ENCODE measurements at places on chromosomes 12 and 14.

- DNase-seq = no peak
These were observed 1.3 kb upstream of the CACNA2D4 start for GRCh38 chr12:1919763-1920162.

DNA sequence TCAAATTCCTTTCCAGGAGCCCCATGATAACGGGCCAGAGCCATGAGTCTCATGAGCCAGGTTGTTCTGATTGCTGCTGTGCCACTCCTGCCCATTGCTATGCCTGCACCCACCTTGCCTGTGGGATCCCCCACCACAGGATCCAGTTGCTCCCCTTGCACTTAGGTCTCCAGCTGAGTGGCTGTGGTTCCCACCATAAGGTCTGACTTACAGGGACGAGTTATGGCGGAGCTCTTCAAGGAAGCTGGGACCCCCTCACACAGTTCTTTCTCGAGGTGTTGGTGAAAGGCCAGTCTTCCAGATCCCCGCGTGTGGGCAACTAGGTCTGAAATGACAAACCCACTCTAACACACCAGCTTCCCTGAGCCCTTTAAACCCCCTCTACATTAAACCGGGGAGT lies 111.9 kb upstream of the C14orf180 start:
- no peak for DNase-seq

DNA sequence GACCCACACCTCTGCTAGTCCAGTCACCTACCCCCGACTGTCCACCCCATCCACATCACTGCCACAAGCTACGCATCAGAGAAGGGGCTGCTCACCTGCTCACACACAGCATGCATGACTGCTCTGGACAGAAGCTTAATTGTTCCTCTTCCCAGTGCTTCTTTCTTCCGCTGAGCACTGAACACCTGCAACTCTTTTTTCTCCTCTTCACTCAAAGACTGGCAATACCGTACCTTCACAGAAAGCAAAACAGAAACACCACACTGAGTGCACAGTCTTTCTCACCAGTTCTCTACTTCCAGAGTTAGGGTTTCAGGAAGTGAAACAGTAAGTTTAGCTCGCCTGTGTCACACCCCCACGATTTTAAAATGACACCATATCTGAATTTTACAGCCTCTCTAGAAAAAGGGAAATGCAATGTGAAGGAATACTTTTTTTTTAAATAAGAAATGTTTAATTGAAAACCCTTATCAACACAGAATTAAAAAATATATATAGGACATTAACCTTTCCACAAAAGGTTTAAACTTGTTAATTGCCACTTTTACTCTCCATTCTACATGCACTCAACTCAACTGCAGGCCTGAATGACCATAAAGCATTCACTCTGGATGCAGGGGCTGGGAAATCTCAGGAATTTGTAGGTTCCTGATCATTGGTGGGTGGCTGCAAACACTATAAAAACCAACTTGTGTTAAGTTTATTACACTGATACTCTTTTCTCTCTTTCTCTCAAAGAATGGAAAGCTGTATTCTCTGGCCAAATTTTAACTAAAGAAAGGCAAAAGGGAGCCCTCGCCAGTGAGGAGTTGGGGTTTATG lies 120.0 kb downstream of the PRICKLE1 start:
- DNase-seq = no peak

DNA sequence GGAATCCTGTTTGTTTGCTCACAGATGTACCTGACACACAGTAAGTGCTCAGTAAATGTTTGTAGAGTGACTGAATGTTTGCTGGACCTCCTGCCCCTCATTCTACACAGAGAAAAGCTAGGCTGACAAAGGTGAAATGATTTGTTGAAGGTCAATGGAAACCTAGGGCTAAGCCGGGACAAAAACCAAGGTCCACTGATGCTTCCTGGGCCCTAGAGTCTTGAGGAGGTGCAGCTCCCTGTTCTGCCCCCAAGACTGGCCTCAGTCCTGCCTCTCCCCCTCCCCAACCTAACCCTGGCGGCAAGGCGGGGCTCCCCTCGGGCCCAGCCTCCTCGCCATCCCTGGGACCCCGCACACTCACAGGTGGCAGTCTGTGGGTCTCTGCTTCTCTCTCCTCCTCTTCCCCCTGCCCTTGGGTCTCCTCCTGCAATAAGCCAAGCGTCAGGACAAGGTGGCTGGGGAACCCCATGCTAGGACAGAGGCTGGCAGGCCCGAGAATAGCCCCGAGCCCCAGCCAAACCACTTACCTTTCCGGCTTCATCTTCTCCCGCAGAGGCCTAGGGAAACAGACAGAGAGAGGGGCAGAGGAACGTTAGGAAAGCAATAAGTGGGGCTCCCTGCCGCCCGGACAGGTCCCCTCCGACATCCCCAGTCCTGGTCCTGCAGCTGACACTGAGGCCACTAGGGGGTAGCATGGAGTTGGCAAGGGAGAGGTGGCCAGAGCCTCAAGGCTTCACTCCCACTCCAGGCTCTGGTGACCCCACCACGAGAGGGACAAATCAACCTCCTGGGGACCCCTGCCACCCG lies 9.3 kb downstream of the PGF start:
- peak; percentile 46 for DNase-seq

GRCh38 chr12:57725851-57726150 lies 12.7 kb downstream of the AGAP2 start:
- DNase-seq = no peak

DNA sequence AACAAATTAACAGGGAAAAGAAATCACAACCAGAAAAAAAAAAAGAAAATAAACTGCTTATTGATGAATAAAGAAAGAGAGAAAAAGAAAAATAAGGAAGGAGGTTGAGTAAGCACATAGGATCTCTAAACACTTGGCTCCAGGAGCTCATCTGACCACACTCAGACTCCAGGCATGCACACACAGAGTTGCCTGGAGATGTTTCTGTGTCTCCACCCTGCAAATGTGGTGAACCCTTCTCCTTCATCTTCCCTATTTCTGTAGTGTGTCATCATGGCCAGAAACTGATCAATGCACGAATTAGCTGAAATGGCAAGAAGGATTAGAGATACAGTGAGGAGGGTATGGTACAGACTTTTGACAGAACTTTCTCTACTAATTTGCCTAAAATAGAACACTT lies 20.2 kb downstream of the OR4N2 start:
- no peak for DNase-seq

DNA sequence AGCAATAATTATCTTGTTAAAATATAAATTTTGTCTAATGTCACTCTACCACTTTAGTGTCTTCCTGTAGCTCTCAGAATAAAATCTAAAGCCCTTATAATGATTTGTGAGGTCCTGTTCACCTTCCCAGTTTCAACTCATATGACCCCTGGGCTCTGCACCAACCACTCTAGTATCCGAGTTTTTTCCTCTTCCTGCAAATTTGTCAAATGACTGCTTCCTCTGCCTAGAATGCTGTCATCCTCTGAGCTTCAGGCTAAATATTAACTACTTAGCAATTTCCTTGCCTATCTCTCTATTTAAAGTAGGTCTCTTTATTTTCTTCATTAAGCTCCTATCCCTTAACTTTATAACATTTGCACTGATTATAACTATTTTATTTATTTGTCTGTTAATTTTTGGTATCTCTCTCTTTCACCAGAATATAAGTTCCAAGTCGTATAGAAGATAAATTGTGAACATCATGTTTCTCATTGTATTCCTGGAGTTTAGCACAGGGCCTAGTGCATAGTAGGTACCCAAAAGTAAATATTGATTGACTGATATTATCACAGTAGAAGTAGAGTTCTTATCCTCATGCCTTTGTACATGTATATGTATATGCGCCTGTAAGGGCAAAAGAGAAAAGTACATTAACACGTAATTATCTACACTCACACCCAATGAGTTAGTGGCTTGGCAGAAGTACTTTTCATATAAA lies 196.0 kb downstream of the BCAT1 start:
- DNase-seq = no peak

GRCh38 chr14:68232300-68233055 lies 412.9 kb downstream of the RAD51B start:
- peak; percentile 11 for DNase-seq

- DNase-seq = no peak
These were observed 3.3 kb upstream of the PAPLN start for GRCh38 chr14:73234029-73234428.

DNA sequence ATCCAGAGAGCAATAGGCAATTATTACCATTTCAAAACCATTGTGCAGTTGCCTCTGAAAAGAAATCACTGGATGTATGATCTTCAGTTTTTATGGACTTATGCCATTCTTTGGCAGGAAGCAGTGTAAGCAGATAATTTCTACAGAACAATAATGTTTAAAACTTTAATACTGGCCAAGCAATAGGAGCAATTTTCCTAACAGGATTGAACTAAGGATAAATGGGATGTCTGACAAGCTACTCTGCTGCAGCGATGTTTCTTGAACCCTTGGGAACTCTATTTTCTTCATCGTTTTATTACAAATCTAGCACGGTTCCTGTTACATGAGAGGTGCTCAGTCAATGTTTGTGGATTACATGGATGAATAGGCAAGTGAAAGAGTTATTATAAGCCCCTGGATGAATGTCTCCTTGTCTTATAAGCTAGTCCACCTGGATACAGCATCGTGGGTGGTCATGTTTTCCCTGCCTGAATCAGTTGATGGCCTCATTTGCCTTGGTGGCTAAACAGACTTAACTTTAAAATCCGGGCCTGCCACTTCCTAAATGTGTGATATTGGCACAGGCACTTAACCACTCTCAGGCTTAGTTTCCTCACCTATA lies 68.2 kb upstream of the MDM1 start:
- DNase-seq = no peak

- DNase-seq = no peak
These were observed 6.0 kb downstream of the VSX2 start for GRCh38 chr14:74245292-74245691.

DNA sequence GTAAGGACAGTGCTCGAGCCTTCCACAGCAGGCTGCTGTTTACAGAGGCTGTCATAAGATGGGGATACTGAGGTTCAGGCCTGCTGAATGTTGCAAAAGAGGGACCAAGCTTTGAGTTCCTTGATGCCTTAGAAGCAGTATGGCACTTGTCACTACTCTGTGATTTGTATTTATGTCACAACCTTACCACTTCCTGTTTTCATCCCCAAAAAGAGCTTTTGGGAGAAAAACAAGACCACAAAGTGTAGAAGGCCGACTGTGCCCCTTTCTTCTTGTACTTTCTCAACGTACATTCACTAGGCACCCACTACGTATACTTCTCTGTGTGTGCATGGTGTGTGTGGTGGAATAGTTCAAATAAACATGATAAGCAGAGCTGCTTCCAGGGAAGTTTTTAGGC lies 90.1 kb downstream of the DRAM1 start:
- no peak for DNase-seq

GRCh38 chr14:101593411-101594238 lies 32.3 kb downstream of the DIO3 start:
- DNase-seq = no peak

- no peak for DNase-seq
These were observed 11.6 kb downstream of the MBD6 start for GRCh38 chr12:57534250-57534649.

DNA sequence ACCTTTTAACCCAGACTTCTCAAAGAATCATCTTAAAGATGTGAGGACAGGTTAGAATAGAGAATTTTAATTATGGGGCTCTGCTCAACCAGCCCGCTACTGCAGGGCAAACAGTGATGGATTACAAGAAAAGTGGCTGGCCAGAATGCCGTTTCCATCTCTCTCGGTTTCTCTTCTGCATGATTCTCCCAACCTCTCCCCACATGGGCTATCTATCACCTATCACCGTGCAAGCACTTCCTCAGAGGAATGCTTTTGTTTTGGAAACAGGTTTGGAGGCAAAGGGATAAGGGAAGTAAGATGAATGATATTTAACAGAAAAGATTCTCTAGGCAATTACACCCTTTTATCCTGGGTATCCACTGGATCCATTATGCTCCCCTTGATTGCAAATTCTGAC lies 37.4 kb upstream of the PHC1 start:
- DNase-seq = no peak

- DNase-seq = no peak
These were observed 247.2 kb upstream of the CCDC196 start for GRCh38 chr14:66238969-66239368.

DNA sequence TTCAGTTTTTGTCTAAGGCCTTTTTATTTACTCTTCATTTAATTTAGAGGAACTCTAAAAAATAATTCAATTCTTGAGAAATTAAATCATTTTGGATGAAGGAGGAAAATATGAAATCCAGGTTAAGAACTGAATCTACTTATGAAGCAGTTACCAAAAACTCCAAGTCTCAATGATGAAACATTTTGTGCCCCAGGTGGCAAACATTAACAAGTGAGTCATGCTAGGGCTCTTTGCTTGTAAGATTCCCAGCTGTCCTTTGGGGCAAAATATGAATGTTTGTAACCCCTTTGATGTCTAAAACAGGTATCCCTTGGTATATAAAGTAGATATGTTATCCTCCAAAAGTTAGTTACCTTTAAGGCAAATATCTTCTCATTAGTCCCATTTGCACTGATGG lies 202.4 kb downstream of the NEDD1 start:
- no peak for DNase-seq

- DNase-seq = no peak
These were observed 559.9 kb downstream of the TRHDE start for GRCh38 chr12:72832024-72832423.

- no peak for DNase-seq
These were observed 19.4 kb downstream of the LMO3 start for GRCh38 chr12:16586350-16587109.

GRCh38 chr12:96375841-96376604 lies 24.2 kb downstream of the CDK17 start:
- no peak for DNase-seq

DNA sequence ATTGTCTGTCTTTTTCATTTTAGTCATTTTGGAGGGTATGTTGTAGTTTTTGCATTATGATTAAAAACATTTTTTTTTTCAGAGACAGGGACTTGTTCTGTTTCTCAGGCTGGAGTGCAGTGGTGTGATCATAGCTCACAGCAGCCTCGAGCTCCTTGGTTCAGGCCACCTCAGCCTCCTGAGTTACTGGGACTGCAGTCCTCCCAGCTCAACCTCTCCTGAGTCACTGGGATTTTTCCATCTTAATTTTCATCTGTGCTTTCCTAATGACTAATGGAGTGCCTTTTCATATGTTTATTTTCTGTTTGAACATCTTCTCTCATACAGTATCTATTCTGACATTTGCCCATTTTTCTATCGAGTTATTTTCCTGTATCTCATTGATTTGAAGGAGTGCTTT lies 52.6 kb downstream of the DYRK2 start:
- no peak for DNase-seq

DNA sequence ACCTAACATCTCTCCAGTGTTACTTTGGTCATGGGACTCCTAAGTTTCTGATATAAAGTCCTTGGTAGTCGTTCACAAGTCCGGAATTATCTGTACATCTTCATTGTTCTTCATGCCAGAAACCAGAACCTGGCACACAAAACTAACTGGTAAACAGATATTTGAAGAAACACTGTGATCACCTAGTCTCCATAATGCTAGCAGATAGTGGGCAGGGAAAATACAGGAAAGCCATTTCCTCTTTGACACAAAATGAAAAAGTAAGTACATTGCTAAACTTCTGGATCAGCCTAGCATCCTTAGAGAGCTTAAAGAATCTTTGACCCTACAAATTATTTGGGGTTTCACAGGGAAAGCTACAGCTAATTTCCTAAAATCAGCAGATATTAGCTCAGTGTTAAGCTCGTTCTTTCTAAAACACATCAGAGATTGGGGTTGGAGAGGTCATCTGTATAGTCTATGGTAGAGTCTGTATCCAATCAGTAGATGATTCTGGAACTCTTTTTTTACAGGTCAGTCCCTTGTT lies 4.8 kb downstream of the DDIT3 start:
- no peak for DNase-seq
